HCT116 (cell line): ENCODE measurements at places on chromosomes 2 and 18. TPM values are rescaled to one million over a fixed set of nuclear protein-coding genes. Genes with fewer than 3 reads are reported as not detected.

LINC00305 gene
- total RNA-seq = not detected

DNER gene
- total RNA-seq = 2.9 TPM

GRCh38 chr18:36537289-36537688 lies 239.8 kb downstream of the FHOD3 start:
- H3K36me3 ChIP-seq = no peaks in the 10 kb centered on the region
- no peak for DNase-seq
- H3K4me3 ChIP-seq = no peak overlapping the region
- H3K4me1 ChIP-seq = no peaks in the 10 kb centered on the region

ALPG gene
- total RNA-seq = 0.10 TPM

ICOS gene
- not detected for total RNA-seq

- H3K36me3 ChIP-seq = no peaks in the 10 kb centered on the region
- H3K4me1 ChIP-seq = no peaks in the 10 kb centered on the region
- no peaks in the 10 kb centered on the region for H3K27me3 ChIP-seq
- H3K4me3 ChIP-seq = no peak overlapping the region
- no peak overlapping the region for H3K27ac ChIP-seq
- DNase-seq = no peak
Observed at GRCh38 chr2:64025741-64026140, 6.5 kb upstream of the VPS54 start.

GRCh38 chr2:47460766-47461165 lies 57.8 kb downstream of the MSH2 start:
- H3K4me1 ChIP-seq = no peaks in the 10 kb centered on the region
- H3K36me3 ChIP-seq = peaks cover 10% of the 10 kb centered on the region
- H3K27me3 ChIP-seq = no peaks in the 10 kb centered on the region

DNA sequence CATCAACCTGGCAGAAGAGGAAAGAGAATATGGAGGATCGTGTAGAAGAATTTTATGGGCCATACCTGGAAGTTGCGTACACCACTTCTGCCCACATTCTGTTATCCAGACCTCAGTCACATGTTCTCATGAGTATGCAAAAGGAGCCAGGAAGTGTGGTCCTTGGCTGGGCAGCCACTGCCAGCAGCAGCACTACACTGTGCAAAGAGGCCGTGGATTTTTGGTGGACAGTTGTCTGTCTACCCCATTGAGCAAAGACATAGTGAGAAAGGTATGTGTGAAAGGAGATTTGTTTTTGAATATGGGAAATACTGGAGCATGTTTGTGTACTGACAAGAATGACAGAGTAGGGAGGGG lies 68.1 kb downstream of the SDC1 start:
- no peak for DNase-seq
- H3K4me1 ChIP-seq = no peaks in the 10 kb centered on the region
- H3K4me3 ChIP-seq = no peak overlapping the region
- H3K36me3 ChIP-seq = no peaks in the 10 kb centered on the region

GRCh38 chr18:57444301-57444759 lies 9.2 kb downstream of the ONECUT2 start:
- no peak overlapping the region for H3K4me3 ChIP-seq
- H3K27ac ChIP-seq = no peak overlapping the region
- no peaks in the 10 kb centered on the region for H3K4me1 ChIP-seq
- H3K27me3 ChIP-seq = no peaks in the 10 kb centered on the region
- no peaks in the 10 kb centered on the region for H3K36me3 ChIP-seq
- DNase-seq = no peak

STPG4 gene
- total RNA-seq = 10.6 TPM
